ENCODE measurements at places on chromosomes 13 and 19.

DNA sequence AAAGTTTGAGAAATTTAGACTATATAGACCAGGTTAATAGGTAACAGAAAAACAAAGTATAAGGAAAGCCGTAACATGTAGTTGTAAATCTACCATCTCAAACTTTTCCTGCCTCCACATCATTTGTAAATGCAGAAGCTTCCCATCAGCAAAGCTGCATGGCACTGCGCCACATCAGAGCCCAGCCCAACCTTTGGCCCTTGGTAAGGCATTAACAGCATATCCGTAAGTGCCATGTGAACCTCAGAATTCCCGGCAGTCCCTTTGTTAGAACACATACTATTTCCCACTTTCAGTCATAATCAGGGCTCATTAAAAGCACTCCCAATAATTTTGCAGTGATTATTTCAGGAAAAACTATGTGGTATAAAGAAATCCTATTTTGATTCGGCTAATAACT, 51.6 kb downstream of the MPHOSPH8 start:
- DNase-seq, result no peak

DNA sequence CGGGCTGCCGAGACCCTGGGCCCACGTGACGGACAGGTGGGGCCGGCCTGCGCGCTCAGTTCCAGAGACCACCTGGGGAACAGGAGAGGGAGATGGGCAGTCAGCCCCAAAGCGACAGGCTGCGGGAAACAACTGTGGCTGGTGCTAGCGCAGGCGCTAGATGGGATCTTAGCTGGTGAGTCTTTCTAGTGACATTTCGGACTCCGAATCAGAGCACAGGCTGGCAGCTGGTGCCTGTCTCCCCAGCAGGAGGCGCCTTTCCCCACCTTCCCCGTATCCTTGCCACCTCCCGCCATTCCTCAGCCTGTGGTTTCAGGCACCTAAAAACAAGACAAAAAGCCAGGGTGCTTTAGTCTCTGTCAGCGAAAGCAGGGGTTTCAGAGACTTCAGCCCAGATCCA, 19.4 kb upstream of the RANBP3 start:
- no peak for DNase-seq

DNA sequence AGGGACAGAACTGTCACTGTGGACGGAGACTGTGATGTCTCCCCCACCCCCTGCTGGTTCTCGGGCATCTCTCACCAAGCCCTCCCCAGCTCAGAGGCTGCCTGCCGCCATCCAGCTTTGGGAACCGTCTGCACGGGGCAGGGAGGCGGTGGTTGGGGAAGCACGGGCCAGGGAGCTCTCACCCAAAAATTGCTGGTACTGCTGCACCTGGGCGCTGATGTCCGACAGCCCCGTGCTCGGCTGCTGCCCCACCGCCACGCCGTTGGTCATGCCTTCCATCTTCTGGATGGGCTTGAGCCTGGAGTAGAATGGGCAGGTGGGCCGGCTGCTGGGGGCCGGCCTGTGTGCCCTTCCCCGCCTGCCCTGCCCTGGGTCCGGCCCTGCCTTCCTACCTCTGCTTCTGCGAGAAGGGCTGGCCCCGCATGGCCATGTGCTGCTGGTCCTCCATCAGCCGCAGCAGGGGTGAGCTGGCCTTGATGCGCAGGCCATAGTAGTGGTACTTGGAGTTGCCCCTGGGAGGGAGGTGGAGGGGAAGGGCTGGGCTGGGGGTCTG, 16.1 kb downstream of the DCAF15 start:
- DNase-seq, result no peak

GRCh38 chr13:27079421-27079958, 92.1 kb downstream of the USP12 start:
- peak; percentile 89 for DNase-seq

DNA sequence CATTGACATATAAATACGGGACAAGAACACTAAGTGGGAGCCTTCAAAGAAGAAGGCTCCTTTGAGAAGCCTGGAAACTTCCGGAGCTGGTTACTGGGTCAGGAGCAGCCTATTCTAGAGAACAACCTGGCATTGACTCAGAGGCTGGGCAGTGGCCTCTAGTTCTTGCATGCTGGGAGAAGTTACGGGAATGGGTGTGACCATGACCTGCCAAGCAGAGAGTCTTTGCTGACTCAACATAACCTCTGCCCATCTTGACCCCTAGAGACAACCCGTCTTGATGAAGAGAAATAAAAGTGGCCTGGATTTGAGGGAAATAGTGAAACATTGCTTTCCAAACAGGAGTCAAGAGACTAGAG, 21.0 kb downstream of the STARD13 start:
- DNase-seq, result no peak

DNA sequence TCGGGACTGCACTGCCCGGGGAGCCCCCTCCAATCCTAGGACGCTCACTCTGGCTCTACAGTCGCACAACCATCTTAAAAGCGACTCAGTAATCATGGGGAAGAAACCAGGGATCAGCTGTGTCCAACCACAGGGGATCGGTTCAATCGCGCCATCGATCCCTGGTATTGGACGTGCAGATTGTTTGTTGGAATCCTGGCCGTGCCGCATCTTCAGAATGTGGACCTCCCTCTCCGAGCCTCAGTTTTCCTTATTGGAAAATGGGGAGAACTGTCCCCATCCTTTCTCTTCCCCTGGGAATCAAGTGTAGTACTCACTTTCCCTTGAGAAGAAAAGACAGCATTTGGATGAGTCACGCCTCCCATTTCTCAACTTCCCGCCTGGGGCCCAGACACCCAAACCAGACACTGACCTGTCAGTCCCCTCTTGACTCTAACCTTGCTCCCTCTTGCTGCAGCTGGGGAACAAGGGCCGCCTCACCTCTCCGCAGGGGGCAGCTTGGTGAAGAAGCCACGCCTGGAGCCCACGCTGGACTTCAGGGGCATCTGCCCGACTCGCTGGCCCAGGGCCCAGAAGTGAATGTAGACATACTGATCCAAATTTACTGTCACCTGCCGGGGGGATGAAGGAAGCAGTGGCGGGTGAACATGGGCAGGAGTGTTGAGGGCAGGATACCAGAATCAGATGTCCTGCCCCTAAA, 17.6 kb downstream of the EMP3 start:
- peak; percentile 32 for DNase-seq

DNA sequence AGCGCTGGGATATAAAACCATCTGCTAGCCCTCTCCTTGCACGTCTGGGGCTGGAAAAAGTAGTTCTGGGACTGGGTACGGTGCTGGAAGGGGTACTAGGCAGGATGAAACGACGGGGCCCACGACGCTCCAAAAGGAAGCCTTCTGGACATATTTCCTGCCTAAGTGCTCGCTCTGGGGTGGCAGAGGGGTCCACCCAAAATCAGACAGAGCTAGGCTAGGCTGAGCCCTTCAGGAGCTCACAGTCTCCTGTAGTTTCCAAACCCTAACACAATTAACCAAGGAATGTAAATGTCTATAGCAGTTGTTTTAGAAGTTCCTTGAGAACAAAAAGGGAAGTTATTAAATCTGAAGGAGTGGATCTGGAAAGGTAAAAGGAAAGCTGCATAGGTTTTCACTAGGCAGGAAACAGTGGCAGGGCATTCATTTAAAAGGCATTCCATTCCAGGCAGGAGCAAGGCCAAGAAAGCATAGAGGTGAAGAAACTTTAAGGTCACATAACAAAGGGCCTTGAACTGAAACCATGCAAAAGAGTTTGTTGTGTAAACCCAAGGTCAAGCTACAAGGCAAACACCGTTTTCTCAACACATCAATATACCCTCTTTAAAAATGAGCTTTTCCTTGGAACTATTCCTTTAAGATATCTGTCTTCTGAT, 634 bp upstream of the DIAPH3 start:
- peak; percentile 14 for DNase-seq

DNA sequence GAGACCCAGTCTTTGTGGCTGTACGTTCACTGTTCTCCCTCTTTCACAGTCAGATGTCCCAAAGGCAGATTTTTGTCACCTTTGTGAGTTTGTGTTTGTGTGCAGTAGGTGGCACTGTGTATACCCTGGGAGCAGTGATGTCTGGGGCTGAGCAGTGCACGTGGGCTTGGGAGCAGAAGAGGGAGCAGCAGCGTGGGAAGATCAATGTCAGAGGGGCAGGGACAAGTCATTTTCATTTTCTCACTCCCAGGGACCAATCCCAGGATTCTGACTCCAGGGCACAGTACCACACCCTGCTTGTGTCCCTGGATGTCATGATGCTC, 2.0 kb upstream of the PSG6 start:
- DNase-seq, result no peak

GRCh38 chr19:39820696-39821095, 13.3 kb downstream of the DYRK1B start:
- no peak for DNase-seq

DNA sequence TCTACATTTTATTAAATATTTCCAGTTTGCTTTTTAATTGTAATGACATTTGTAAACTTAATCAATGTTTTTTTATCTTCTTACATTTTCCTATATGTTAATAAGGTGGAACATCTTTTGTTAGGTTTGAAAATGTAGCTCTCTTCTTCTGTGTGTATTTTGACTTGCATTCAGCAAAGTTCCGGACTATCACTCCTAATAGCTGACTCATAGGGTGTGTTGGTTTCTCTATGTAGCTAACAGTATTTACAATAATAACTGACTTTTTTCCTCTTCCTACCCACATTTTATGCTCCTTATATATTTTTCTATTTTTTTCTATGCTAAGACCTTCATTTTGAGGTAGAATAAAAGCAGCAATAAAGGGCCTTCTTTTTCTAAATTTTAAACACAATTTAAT, 28.1 kb downstream of the MYO16 start:
- DNase-seq, result no peak

DNA sequence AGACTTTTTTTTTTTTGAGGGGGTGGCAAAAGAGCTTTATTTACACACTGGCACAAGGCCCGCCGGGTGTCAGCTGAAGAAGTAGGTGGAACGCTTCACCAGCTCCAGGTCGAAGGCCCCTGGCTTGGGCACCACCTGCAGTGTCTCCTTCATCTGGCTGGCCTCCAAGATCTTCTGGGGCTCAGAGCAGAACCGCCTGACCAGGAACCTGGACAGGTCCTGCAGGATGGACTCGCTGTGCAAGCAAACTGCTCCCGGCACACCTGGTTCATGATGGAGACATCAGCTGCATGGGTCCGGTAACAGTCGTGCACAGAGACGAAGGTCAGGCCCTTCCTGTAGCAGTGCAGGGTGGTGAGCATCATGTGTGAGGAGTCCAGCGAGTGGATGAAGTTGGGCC, 4.4 kb upstream of the CYP4F2 start:
- no peak for DNase-seq

DNA sequence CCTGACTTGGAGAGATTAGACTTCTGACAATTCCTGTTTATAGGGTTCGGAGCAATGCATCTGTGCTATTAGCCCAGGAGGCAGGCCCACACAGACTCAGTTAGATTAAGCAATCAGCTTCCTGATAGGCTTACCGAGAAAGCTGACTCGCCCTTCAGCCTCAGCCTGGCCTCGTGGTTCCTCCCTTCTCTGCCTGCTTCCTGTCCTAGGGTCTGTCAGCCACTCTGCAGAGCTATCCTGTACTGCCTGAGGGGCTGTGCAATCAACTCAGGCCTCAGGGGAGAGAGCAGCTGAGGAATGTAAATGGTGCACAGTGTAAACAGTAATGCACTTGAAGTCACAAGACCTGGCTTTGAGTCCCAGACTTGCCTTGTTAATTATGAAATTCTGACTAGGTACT, 30.7 kb downstream of the HTR2A start:
- DNase-seq, result no peak

DNA sequence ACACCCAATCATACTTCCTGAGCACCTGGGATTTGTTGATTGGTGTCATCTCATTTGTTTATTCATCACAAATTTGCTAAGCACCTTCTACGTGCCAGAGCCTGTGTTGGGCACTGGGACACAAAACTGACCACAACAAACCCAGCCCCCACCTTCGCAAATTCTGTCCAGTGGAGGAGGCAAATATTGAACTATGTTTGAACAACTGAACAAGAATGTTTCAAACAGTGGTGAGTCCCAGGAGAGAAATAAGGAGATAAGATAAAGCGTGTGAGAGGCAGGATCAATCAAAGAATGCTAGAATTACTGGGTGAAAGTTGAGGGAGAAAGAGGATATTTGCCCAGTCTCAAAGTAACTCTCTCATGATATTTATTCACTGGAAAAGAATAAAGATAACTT, 8.7 kb downstream of the ZNRF4 start:
- DNase-seq, result no peak

DNA sequence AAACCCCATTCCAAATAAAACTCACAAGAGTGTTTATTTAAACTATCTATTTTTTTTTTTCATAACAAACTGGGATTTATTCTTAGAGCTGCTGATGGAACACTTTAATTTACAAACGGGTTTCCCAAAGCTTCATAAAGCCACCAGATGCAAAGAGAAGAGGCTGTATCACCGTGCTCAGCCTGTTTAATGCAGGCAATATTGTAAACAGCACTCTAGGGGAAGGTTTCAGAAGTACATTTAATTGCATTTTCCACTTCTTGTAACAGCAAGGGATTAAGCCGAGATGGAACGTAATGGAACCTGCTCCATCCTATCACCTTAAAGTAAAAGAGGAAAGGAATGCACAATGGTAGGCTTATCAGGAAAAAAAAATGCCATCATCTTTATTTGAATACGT, 550.6 kb upstream of the ARGLU1 start:
- DNase-seq, result no peak

GRCh38 chr13:106696719-106697118, 128.8 kb upstream of the ARGLU1 start:
- DNase-seq, result no peak

DNA sequence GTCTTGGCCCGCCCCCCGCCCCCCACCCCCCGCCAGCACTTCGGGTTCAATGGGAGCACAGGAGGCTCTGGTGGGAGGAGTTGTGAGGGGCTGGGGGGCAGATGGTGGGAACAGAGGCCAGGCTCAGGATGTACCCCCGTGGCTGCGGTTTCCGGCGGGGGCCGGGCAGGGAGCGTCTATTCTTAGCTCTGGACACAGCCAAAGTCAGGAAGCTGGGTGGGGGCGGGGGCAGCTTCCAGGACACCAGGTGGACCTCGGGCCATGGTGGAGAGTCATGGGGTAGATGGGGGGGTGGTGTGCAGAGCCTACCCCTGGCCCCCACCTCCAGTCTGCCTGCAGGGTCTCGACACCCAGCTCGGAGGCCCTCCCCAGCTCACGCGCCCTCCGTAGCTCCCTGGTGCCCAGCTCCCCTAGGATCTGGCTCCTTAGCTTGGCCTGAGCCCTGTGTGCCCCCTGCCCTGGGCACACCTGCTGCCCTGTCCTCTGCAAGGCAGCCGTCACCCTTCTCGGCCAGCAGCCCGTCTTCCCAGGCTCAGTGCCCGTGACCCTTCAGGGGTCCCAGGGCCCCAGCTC, 2.2 kb upstream of the TBXA2R start:
- DNase-seq, result no peak

Data from ACHN (cell line).